Activated CD4-positive, alpha-beta T cell treated with anti-CD3 and anti-CD28 coated beads, Interleukin-2, amount 10 ng/mL, durations not matched to agents 24 days and 14 days (primary cell): ENCODE measurements at places on chromosomes 12 and 14. TPM values are rescaled to one million over a fixed set of nuclear protein-coding genes. Genes with fewer than 3 reads are reported as not detected.

GRCh38 chr14:30621354-30621939, 672 bp upstream of the SCFD1 start:
- peak; percentile 72 for DNase-seq

DNA sequence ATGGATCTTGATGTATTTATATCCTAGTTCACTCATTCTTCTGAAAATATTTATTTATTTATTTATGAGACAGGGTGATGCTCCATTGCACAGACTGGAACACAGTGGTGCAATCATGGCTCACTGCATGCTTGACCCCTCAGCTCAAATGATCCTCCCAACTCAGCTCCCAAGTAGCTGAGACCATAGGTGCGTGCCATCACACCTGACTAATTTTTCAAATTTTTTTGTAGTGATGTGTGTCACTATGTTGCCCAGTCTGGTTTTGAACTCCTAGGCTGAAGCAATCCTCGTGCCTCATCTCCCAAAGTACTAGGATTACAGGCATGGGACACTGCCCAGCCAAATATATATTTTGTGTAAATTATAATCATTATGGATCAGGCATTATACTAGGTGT, 595.6 kb upstream of the ATP2B1 start:
- no peak for DNase-seq

DNA sequence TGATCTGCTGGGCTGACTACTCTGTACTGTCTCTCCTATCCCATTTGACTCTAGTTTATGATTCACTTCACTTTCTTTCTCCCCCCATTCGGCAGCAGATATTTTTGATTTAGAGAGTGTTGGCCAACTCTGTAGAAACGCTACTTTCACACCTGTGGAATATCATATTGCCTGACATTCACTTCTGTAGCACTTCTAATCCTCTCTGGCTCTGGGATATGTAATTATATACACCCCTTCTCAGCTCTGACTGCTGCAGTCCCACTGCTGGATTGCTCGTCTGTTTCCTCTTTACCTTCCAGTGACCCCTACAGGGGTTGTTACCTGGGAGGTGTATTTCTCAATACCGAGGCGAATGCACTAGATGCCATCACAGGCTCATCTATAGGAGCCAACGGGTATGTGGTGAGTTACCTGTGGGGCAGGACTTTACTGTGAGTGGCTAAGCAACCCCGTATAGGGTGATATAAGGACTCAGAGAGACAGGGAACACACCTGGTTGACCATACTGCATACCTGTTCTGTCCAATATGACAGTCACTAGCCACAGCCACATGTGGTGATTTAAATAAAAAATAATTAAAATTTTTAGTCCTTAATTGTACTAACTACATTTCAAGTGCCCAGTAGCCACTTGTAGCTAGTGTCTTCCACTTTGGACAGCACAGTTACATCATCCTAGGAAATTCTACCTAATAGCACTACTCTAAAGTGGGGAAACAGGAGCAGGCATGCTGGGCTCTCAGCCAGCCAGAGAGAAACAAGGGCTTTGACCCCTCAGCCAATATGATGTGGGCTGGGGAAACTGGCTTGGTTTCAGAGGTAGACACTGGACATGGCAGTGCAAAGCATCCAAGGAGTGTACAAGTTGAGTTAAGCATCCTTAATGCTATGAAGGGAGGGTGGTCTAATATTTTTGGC, 95.0 kb downstream of the C12orf75 start:
- no peak for DNase-seq

DNA sequence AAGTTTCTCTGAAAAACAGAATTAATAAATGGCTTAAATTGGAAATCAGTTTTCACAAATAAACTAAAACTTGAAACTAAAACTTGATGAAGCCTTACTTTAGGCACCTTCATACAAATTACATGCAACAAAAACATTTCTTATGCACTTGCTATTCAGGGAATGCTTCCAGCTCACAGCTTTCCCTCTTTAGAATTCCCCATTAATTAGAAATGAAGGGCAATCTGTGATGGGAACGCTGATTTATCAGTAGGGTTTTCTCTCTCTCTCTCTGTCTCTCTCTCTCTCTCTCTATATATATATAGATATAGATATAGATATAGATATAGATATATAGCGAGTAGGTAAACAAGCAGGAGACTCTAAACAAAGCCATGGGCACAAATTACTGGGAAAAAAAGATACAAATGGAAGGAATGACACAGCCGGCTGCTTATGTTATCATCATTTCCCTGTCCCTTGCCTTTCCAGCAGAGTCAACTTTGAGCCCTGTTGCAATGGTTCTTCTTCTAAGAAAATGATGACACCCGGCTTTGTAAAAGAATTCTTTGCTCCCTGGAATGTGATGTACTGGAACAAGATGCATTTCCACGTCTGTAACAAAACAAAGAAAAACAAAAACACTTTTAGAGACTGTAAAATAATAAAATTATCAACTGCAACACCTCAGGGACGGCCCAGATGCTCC, 1121.6 kb upstream of the TMEM132C start:
- DNase-seq, result peak; percentile 21

The PZP gene
- not detected in 2 replicates for total RNA-seq
